ENCODE measurements at places on chromosomes 12 and 14. TPM values are rescaled to one million over a fixed set of nuclear protein-coding genes. Genes with fewer than 3 reads are reported as not detected.

COCH gene
- 0.66 TPM for total RNA-seq

KCNH5 gene
- not detected for total RNA-seq

HVCN1 gene
- 2.6 TPM for total RNA-seq

TESPA1 gene
- total RNA-seq, result 1.3 TPM

RTN1 gene
- 44.5 TPM for total RNA-seq

SLC25A21 gene
- 0.66 TPM for total RNA-seq

ANKS1B gene
- 115 TPM for total RNA-seq

L2HGDH gene
- 3.8 TPM for total RNA-seq

OAS1 gene
- total RNA-seq, result 23.3 TPM

C14orf180 gene
- 32.3 TPM for total RNA-seq

BDKRB1 gene
- total RNA-seq, result 5.9 TPM

KRT72 gene
- not detected for total RNA-seq

ANG gene
- 49.2 TPM for total RNA-seq

DDN gene
- total RNA-seq, result 0.16 TPM

NEUROD4 gene
- total RNA-seq, result not detected

SLC8B1 gene
- total RNA-seq, result 35.4 TPM

VDR gene
- total RNA-seq, result 16.1 TPM

TSPAN8 gene
- total RNA-seq, result 28.3 TPM

OAS3 gene
- 15.1 TPM for total RNA-seq

PAX9 gene
- total RNA-seq, result 1.3 TPM

TMEM30B gene
- total RNA-seq, result 36.7 TPM

FLVCR2 gene
- 9.1 TPM for total RNA-seq

CD163L1 gene
- total RNA-seq, result 3.5 TPM

LRRK2 gene
- total RNA-seq, result 11.1 TPM

All from breast epithelium (tissue), 4 donors.